ENCODE measurements at places on chromosomes 2 and 18.

DNA sequence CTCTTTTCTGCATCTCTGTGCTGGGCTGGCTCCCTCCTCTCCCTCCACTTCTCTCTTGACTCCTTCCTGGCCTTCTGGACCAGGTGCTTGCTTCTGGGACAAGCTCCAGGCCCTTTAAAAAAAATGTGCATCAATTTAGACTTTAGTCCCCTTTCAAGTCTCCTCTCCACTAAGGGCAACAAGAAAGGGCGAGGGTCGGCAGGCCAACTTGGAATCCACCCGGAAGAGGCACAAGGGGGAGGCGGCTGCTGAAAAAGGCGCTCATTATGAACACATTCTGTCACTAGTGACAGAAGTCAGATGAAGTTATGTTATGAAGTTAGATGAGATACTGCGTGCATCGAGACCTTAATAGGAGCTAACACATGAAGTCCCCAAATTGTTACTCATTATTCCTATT lies 13.6 kb upstream of the RHOB start:
- no peak for DNase-seq

DNA sequence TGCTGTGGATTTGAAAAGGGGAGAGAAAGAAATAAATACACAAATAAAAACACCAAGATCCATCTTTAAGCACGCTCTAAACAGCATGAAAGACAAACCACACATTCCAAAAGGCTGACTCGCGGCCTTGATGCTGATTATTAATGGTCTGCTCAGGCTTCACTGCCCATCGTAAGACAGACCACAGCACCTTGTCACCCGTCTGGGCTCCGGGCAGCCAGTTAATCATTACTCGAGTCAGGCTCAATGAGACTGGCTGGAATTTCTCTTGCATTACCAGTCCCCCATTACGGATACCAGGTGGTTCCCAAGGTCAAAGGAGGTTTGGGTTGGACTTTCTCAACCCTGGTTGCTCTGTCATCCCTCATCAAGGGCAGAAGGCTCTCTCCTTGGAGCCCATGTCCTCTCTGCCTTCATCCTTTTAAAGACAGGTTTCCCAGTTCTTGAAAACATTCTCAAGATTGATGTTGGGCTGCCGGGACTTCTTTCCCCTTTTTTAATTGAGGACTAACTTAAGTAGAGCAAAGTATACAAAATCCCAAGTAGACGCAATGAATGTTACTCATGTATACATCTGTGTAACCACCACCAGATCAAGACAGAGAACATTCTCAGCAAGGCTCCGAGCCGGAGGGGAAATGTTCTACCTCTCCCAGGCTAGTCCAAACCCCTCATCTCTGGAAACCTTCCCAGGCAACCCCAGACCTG lies 8.1 kb downstream of the SMAD7 start:
- DNase-seq = no peak

- no peak for DNase-seq
Observed at GRCh38 chr2:197985029-197985638, 180.7 kb downstream of the PLCL1 start.

- DNase-seq = no peak
Observed at GRCh38 chr2:11507517-11507916, 26.3 kb upstream of the GREB1 start.

DNA sequence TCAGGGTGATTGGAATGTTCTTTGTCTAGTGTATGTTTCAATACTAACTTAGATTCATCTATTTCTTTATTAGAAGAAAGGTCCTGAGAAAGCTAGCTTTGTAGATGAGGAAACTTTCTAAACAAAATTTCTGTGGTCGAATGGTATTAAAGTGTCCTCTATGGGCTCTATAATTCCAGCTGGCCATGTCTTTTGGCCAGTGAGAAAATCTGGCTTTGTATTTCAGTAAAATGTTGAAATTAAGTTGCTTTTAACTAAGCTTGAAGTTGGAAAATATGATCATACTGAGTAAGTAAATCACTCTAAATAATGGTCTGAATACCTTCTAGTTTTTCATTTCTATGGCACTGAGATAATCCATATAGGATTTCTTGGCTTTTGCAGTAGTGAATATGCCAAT lies 148.8 kb downstream of the RDH14 start:
- DNase-seq = no peak

DNA sequence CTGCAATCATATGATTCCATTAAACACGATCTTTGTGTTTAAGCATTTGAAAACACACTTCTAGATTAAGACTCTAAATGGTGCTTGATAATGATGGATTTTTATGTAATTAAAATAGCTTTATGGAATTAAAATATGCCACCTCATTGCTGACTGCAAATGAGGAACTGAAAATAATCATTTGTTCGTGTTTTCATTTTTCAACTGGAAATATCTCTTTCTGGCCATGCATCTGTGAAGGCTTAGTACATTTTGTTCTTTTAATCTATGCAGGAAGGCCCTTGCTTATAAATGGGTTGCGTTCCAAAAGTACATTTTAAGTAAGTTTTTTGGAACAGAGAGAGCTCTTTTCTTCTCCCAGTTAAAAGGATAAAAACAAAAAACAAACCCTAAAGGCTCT lies 125.5 kb downstream of the MC4R start:
- no peak for DNase-seq

Measured in stimulated activated CD4-positive, alpha-beta T cell treated with anti-CD3 and anti-CD28 coated beads, TNF-alpha, amount 100 ng/mL, for 1 hour (primary cell).